ENCODE measurements at places on chromosomes 5 and 9. TPM values are rescaled to one million over a fixed set of nuclear protein-coding genes. Genes with fewer than 3 reads are reported as not detected.

DNA sequence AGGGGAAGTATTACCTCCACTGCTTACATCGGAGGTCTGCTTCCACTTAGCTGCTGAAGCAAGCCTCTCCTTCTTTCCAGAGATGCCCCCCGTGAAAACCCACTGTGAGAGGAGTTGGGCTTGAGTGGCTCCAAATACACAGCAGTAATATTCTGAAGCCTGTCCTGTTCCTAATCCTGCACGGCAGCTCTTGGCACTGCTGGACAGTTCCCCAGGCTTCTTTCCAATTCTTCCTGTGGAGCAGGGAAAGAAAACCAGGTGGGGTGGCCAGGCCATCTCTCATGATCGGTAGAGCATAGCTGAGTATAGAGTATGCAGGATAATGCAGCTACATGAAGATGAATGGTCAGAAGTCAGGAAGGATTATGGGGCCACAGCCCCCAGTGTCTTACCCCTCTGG, 335.3 kb downstream of the MARCHF11 start:
- no peak for DNase-seq

DNA sequence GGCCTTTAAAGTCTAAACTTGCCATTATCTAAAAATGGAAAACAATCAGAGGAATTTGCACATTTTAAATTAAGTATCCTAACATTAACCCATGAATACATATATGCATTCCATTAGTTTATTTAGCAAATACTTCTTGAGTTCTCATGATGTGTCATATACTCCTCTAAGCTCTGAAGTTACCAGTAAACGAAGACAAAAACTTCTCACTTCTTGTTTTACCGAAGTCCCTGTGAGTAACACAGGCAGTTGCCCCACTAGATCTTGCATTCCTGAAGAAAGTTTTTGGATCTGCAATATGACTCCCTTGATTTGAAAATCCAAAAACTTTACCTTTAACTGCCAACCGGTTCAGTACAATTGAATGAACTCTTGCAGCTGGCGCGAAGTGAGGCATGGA, 439.0 kb upstream of the MPDZ start:
- DNase-seq: no peak

GRCh38 chr5:88671505-88672499, 211.2 kb downstream of the MEF2C start:
- no peak for DNase-seq

- no peak for DNase-seq
These were observed 191.8 kb downstream of the CYLC2 start for GRCh38 chr9:103186959-103187358.

The MYMK gene
- total RNA-seq: not detected

The AFF4 gene
- 98.0 TPM for total RNA-seq

The EGR1 gene
- 12.1 TPM for total RNA-seq

The INSL4 gene
- not detected for total RNA-seq

The MEGF10 gene
- not detected for total RNA-seq

The SAPCD2 gene
- total RNA-seq: 0.47 TPM

The FXN gene
- 13.1 TPM for total RNA-seq
